Transverse colon (tissue), 4 donors: ENCODE measurements at places on chromosomes 16 and 17.

DNA sequence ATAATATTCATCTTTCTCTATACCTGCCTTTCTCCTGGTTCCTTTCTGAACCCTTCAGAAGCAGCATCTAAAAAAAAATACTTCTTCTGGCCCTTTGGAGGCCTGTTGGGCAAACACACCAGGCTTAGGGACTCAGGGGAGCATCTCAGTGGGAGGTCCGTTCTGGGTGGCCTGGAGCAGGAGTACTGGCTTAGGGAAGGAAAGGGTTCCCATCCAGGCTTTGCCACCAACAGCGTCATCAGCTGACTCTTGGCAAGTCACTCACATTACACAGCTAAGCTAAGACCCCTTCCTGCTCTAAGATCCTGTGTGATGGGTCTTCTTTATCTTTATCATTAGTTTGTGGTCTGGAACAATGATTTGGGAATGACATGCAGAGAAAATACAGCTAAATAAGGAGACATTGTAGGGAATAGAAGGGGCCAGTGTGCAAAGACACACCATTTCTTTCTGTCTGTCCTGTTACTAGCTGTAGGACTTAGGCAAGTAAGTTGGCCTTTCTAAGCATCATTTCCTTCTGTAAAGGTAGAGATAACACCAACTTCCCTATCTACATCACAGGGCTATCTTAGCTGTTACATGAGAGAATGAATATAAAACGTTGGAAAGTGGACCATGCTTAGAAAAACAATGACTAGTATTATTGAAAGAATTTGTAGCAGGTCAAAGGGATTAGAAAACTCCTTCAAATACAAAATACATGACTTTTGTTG is 9.9 kb downstream of the PCTP start:
- no peak for DNase-seq

- DNase-seq, result peak; percentile 24
These were observed 7.0 kb upstream of the MILR1 start for GRCh38 chr17:64441772-64442540.

GRCh38 chr16:67987460-67988160 is 7.3 kb upstream of the DPEP3 start:
- no peak for DNase-seq

DNA sequence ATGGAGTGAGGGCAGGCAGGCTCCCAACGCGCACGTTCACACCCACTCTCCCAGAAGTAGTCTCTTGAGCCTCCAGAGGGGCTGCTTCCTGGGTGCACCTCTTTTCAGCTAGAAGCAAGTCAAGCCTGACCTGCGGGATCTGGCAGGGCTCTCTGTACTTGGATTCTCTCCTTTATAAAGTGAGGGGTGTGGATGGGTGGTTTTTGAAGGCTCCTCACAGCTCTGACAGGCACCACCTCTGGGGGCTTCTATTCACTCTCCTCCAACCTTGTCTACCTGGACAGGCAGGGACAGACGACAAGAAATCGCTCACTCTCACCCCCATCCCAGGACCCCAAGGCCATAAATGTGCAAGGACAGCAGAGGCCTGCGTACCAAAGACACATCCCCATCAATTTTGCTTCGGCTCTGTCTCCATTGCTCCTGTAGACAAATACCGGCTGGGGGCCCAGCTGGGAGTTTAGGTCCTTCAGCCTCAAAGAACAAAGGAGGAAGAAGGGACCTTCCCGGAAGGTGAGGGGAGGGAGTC is 814 bp upstream of the DYNLL2 start:
- no peak for DNase-seq

GRCh38 chr17:73371285-73371684 is 59.5 kb upstream of the CDC42EP4 start:
- DNase-seq, result no peak

GRCh38 chr17:2898255-2898926 is 102.2 kb downstream of the RAP1GAP2 start:
- no peak for DNase-seq

DNA sequence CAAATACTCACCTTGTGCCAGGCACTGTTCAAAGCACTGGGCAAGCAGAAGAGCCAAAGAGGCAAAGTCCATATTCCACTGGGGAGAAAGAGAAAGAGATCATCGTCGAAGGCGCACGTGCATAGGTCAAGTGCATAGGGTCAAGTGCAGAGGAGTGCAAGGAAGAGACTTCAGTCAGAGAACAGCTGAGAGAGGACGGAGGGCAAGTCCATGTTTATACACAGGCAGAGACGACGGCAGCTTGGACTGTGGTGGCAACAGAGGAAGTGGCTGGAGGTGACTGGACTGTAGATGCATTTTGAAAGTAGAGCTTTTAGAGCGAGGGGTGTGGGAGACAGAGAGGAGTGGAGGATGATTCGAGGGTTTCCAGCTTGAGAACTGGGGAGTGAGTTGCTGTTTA is 74.7 kb upstream of the SDK2 start:
- no peak for DNase-seq

GRCh38 chr17:37106049-37106448 is 157.3 kb downstream of the AATF start:
- DNase-seq, result no peak
